Fibroblast of gingiva (primary cell): ENCODE measurements at places on chromosomes 16 and 17.

- DNase-seq = no peak
Observed at GRCh38 chr16:50354629-50355456, 13.9 kb downstream of the BRD7 start.

DNA sequence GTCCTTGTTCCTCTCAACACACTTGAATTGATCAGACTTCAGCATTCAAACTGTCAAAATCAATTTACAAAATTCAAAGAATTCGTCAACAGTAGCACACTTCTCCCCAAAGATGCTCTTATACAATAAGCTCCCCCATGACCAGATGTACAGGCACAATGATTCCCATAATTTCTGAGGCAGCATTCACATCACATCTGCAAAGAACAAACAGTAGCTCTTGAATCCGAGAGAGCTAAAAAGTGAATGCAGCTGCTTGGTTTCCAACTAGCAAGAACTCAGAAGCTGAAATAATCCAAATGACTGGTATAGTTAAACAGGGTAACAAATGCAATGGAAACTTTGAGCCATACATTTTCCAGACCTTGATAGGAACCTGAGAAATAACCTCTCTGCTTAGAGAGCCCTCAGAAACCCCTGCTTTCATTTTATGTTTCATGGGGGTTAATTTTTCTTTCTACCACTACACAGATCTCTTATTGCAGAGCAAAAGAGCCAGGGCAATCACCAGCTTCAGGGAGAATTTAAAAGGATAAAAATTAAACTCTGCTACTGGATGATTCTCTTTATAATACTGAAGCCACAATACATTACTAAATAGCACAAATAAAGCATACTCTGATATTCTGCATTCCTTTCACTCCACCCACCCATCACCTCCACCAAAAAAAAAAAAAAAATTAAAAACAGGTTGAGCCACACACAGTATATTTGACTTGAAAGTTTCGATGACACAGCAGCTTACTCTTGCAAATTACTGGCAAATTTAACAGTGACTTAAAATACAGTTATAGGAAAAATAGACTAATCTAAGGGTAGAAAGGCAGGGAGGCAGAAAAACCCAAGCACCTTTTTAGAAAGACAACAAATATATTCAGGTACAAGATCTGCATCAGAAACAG lies 23.1 kb upstream of the TMEM97 start:
- no peak for DNase-seq

GRCh38 chr16:4647644-4647980 lies 23.0 kb downstream of the MGRN1 start:
- no peak for DNase-seq

DNA sequence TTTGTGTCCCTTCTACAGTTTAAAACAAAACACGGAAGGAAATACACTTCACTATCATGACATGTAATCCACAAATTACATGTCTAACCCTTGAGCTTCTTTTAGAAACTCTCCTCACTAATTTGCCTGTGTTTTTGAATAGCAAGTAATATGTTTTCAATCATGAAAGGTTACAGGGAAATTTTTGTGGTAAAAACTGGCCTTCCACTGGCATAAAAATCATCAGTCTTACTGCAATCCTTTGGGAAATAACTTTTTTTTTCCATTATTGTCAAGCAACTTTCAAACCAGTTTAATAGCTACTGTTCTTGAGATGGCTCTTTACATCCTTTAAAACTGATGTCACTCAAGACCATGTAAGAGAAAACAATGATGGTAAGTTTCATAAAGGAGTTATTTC lies 27.0 kb downstream of the MYO1D start:
- DNase-seq = peak; percentile 63

- peak; percentile 32 for DNase-seq
Observed at GRCh38 chr16:31072540-31073141, 1.4 kb downstream of the ZNF668 start.

DNA sequence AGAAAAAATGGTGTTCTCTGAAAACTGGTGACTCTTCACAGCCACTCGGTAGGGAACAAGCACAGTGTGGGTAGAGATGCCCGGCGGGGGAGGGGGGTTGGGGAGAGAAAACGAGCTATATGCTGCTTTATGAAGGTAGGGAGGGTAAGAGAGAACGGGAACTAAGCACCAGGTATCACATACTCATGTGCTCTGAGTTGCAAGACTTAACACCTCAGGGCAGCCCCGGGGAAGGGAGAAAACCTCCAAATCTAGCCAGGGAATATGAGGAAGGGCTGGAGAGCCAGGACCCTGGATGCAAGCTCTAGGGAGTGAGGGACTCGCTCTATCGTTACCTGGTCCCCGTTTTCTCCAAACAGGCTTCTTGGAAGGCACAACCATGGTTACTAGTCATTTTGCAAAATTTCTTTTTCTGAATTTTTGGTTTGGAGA lies 35.3 kb downstream of the HIC1 start:
- no peak for DNase-seq

- DNase-seq = no peak
Observed at GRCh38 chr16:88703486-88704309, 2.5 kb downstream of the RNF166 start.
